ENCODE measurements at places on chromosomes 12 and 14.
A peak's percentile ranks its signal among the peaks of the same experiment; 100 is the strongest.

DNA sequence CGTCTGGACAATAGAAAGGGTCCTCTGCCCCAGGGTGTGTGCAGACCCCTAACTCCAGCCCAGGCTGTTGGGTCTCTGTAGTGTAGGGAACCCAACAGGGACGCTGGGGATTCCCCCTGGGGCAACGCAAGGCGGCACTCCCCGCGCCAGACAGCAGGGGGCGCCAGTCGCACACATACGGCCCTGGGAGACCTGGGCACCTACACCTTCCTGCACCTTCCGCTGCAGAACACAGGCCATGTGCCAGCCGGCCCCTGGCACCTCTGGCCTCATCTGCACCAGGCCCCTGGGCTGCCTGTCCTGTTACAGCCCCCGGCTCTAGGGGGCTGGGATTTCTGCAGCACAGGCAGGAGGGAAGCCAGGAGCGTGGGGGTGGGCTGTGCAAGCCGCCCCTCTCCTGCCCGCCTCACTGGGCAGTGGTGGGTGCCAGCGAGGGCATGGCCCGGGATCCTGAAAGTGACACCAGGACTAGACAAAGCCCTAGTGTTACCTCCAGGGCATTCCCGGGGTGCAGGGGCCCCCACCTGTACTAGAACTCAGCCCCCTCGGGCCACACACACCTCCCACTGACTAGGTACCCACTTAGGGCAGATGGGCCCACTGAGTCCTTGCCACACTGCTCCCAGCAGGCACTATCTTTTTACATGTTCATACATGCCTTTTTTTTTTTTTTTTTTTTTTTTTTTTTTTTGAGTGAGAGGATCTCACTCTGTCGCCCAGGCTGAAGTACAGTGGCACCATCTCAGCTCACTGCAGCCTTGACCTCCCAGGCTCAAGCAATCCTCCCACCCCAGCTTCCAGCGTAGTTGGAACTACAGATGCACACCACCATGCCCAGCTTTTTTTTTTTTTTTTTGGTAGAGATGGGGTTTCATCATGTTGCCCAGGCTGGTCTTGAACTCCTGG lies 37.5 kb downstream of the CCNK start:
- peak; percentile 40 for DNase-seq

DNA sequence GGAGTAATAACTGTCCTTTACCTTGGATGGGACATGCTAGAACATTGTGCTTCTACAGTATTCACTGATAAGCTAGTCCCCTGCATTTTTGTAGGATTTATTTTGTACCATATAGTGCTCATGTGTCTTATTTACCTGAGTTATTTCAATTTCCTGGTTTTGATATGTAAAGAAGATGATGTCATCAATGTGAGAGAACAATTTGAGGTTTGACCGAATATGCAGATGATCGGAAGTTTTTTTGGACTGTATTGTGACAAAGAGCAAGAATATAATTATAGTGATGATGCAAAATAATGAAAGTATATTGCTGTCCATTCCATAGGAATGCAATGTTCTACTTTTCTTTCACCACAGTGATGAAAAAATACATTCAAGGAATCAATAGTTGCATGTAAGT lies 114.8 kb downstream of the RERGL start:
- DNase-seq = no peak

DNA sequence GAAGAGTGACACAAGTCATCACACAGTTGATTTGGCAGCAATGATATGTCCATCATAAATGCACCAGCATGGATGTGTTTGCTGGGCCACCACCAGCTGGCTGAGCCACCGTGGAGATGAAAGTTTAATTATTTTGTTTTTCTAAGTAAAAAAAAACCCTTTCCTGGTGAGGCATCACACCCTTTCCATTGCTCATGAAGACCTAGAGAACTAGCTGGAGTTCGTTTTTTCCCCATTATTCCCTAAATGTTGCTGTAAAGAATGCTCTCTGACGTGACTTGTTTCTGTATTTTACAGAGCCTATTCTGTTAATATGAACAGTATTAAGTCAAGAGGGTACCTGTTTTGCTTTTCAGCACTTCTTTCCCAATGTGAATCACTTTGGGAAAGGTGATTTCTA lies 257.9 kb downstream of the MSRB3 start:
- DNase-seq = no peak

- DNase-seq = no peak
Observed at GRCh38 chr12:89217472-89217871, 134.8 kb downstream of the DUSP6 start.

- DNase-seq = no peak
Observed at GRCh38 chr14:94344389-94344788, 21.3 kb upstream of the SERPINA6 start.

DNA sequence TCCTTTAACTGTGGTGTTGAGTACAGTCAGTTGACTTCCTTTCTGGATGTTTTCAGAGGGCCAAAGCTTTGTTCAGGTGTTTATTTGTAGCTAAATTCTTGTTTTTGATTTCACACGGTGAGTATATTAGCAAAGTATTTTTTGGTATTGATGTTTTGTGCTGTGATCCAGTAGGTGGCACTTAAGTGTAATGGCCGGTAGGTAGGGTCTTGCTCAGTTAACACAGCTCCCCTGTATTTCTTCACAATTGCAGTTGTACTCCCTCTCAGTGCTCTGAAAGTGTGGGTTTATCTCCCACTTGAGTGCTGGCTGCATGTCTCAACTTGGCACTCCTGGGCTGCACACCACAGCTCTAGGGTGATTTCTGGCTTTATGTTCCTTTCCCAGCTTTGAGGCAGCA lies 339.5 kb downstream of the AEBP2 start:
- no peak for DNase-seq

DNA sequence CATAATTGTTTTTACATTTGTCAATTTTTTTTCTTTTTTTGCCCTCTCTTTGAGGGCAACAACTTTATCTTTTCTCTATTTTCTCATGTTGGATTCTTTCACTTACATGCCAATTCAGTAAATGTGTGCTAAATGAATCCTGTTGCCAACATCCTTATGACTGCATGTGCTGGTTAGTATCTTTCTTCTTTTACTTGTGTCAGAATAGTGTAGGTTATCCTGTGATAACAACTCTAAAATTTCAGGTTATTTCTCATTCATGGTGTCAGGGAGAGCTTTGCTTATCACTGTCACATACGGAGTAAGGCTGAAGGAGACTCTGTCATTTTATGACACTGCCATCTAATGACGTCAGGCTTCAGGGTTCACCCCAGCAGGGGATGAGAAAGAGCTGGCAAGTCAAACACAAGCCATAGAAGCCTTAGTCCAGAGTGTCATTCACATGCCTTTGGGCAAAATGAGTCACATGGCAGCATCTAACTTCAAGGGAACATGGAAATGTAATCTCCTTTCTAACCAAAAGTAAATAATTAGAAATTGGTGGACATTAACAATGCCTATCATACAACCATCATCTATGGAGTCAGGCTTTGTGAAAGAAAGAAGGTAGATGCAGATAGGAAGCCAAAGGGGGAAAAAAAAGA lies 242.5 kb upstream of the ATP2B1 start:
- DNase-seq = no peak

All from hypothalamus (tissue), 51 donors.